ENCODE measurements at places on chromosomes 7 and 10.
A peak's percentile ranks its signal among the peaks of the same experiment; 100 is the strongest.

GRCh38 chr7:83751217-83751616, 102.3 kb upstream of the SEMA3E start:
- DNase-seq = no peak

DNA sequence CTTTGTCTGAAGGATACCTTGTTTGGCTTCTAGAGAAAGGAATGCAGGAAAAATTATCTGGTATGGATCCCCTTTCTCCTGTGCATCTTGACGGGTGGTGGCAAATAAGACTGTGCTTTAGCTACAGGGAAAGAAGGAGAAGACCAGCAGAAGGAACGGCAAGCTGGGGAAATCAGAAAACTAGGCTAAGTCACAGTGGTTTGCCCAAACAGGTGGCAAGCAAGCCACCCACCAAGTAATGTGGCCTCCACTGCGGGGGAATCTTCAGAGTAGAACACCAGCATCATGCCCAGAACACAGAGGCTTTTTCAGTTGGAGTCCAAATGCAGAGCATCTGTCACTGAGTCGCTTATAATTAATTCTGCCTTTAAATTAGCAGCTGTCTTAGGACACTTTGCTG, 282.8 kb downstream of the PHF14 start:
- DNase-seq = no peak

- peak; percentile 80 for DNase-seq
These were observed 1.2 kb upstream of the SMARCD3 start for GRCh38 chr7:151249732-151250072.

DNA sequence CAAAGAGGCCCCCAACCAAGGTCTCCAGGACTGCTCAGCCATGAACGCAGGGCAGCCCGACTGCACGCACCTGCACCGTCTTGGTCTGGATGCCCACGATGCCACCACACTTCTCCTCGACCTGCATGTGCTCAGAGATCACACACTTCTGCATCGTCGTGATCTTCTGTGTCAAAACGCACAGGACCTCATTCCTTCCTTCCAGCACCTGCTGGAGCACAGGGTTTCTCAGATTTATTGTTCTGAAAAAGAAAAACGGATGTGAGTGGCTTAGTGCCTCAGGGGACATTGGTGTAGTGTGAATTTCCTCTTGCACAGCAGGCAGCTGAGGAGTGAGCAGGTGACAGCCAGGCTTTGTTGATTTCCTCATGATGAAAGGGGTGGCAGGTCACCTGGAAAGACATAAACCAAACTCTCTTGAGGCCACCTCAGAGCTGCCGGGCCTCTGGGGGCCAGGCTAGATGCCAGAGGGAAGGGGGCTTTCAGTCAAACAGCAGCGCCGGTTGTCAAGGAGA, 38.2 kb downstream of the GSDME start:
- no peak for DNase-seq
